ENCODE measurements at places on chromosomes 16 and 17.

GRCh38 chr16:85970738-85971137, 71.8 kb downstream of the IRF8 start:
- DNase-seq: peak; percentile 47

- DNase-seq: no peak
Observed at GRCh38 chr17:49779739-49780231, 8.7 kb upstream of the KAT7 start.

DNA sequence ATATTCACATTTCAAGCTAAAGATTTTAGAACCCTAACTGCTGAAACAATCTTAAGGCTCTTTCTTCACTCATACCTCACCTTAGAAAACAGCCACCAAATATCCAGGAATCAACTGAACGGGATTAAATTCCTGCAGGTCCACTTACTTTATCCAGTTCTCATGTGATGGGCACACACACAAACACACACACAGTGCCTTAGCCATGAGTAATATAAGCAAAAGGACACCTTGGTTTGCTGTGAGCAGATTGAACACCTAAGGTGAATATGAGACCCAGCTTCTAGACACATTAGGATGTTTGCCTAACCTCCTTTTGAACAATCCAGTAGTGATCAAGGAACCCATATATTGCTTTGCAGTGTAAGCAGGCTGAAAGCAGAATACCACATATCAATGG, 81.5 kb downstream of the TUBD1 start:
- no peak for DNase-seq

DNA sequence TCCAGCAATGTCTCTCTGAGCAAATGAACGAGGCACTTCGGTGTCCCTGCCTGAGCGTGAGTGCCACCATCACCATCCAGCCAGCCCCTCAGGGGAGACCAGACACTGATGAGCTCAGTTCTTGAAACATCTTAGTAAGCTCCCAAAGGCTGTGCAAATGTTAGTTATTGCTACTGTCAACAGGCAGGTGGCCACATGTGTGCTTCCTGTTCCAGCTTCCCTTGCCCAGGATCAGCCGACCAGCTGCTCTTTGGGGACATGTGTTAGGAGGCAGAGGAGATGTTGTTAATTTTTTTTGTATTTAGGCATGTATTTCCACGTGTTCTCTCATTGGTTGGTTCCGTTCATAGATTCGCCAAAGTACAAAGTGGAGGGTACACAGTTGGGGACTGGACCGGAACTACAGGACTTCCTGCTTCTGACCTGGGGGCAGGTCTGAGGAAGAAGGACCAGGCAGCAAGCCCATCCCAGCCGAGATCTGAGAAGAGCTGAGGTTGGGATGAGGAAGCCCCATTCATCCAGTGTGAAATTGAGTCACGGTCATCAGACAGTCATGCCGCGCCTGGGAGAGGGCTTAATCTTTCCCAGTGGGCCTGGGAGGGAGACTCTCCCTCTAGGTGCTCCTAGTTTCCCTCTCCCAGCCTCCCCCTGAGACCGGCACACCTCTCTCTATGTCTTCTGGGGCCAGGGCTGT, 3.8 kb downstream of the TTYH2 start:
- DNase-seq: no peak

DNA sequence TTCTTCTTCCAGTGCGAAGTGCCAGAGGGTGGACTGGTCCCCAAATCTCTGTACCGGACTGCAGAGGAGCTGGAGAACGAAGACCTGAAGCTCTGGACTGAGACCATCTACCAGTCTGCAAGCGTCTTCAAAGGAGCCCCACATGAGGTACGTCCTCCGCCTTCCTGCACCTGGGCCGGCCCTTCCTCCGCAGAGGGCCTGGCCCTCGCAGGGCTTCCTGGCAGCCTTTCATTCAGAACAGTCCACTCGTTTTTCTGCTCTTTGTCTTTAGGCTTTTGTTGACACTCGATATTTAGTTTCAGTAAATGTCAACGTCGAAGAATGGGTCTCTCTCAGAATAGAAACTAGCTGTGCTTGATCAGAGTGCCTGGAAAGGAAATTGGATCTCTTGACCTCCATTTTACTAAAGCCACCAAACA, 68.6 kb downstream of the SEC14L1 start:
- DNase-seq: no peak

- no peak for DNase-seq
Observed at GRCh38 chr16:83599789-83600462, 207.9 kb upstream of the HSBP1 start.

- no peak for DNase-seq
Observed at GRCh38 chr17:13537167-13537731, 64.5 kb downstream of the HS3ST3A1 start.

GRCh38 chr17:69690531-69690930, 276.0 kb downstream of the MAP2K6 start:
- DNase-seq: no peak
